ENCODE measurements at places on chromosomes 13 and 19. TPM values are rescaled to one million over a fixed set of nuclear protein-coding genes. Genes with fewer than 3 reads are reported as not detected.

DNA sequence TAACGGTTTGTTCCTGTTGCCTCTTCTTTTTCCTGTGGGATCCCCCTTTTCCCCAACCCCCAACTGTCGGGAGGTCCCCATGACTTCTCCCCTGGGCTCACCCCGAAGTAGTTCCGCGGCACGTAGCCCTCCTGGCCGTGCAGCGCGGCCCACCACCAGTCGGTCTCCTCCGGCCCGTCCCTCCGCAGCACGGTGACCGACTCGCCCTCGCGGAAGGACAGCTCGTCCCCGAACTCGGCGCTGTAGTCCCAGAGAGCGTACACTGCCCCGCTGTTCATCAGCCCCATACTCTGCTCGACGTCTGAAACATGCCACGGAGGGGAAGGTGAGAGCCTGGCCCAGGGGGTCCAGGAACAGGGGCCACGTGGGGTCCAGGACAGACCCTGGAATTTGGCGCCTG, 12.1 kb upstream of the ERCC2 start:
- no peak for DNase-seq

The CEACAM21 gene
- 2.6 TPM for total RNA-seq

GRCh38 chr19:4217429-4218264, 11.7 kb upstream of the EBI3 start:
- no peak for DNase-seq

GRCh38 chr19:33631609-33631973, 9.8 kb downstream of the CHST8 start:
- DNase-seq = no peak

DNA sequence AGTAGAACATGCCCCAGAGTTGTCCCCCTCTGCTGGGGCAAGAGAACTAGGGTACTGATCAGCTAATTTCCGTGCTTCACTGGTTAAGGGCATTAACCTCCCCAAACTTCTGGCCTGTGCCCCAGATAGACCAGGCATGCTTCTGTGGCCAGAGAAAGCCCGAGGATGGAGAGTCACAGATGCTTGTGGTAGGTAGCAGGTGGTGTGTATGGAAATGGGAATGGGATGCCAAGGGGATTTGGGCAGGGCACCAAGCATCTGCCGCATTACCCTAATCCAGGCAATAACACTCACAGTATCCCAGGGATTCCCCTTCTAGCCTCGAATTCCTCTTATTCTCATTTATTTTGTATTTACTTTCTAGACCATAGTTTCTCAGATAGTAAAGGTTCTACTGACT, 124.8 kb upstream of the KLF12 start:
- DNase-seq = no peak
